ENCODE measurements at places on chromosomes 13 and 19.

DNA sequence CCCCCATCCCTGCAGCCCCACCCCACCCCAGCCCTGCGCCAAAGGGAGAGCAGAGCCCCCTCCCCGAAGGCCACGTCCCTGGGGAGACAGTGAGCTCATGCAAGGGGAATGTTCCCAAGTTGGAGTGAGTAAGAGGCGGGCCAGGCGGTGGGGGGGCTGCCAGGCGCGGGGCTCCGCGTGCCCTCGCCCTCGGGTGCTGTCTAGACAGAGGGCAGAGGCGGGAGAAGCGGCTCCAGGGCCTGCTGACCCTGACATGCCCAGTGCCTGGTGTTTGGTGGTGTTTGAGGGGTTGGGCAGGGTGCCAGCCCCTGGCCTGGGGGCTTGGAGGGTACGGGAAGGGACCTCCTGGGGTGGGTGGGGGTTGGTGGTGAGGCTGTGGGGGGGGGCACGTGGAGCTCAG is 1.0 kb downstream of the FSTL3 start:
- no peak for DNase-seq

DNA sequence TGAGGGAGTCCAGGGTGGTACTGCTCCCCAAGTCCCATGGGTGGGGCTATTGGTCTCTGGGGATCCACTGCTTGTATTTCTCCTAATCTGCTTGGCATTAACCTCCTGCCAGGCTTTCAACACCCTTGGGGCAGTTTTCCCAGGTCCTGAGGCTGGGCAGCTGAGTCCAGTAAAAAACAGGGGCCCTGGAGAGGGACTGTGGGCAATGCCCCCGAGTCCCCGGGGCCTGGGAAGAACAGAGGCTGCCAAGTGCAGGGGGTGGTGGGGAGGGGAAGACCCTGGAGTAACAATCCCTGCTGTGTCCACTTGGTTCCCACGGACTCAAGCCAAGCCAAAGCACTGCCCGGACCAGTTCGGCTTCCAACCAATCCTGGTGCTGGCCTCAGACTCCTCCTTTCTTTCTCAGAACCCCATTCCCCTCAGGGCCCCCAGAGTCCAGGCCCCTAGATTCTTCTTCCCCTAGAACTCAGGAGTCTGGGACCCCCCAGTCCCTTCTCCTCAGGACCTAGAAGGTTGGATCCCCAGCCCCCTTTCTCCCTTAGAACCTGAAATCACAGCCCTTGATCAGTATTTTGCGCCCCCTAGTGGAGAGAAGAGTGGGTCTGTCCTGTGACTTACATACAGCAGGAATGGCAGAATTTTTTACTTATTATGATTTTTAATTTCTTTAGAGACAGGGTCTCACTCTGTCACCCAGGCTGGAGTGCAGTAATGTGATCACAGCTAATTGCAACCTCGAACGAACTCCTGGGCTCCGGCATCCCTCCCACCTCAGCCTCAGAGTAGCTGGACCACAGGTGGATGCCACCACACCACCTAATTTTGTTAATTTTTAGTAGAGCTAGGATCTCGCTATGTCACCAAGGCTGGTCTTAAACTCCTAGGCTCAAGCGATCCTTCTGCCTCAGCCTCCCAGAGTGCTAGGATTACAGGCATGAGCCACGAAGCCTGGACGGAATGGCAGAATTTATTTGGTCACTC is 3.7 kb upstream of the CLPTM1 start:
- peak; percentile 22 for DNase-seq

DNA sequence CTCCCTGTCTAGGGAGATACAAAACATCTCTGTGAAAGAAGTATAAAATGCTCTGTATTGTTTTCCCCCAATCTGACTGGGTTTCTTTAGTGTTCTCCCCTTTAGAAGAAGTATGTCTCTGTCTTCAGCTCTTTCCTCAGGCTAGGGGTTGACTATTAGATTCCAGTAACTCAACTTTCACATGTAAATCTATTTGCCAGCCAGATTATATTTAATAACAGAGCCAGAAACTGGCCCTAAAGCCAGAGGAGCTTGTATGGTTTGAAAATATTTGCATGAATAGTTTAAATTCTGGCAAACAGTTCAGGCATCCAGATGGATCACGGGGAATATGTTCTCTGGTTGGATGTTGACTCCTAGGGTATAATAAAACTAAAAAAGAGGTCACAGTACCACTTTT is 22.3 kb upstream of the CYSLTR2 start:
- no peak for DNase-seq

DNA sequence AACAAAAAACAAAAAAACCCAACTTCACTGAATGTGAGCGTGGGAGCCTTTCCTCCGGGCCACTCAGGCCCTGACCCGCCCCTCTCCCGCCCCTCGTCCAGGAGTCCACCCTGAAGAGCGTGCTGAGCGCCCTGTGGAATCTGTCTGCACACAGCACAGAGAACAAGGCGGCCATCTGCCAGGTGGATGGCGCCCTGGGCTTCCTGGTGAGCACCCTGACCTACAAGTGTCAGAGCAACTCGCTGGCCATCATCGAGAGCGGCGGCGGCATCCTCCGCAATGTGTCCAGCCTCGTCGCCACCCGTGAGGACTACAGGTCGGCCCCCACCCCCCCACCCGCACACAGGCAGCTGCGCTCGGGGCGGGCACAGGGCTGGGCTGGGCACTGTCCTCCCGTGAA is 11.9 kb downstream of the APC2 start:
- no peak for DNase-seq

DNA sequence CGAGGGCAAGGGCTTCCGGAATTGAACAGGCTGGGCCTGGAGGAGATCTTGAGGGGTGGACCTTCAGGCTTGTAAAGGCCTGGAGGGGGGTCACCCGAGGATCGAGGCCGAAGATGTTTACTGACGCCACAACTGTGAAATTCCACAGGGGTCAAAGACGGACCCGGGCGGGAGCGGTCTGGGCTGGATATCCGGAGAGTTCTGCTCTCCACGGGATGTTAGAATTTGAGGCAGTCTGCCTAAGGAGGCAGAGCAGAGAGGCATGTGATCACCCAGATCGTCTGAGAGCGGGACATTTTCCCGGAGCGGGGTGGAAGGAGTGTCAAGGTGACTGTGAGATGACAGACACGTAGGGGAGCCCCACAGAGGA is 13.2 kb downstream of the KLHL26 start:
- no peak for DNase-seq

- no peak for DNase-seq
Measured at GRCh38 chr13:65733110-65733509, 1497.0 kb downstream of the PCDH9 start.

All from stimulated activated CD4-positive, alpha-beta T cell treated with anti-CD3 and anti-CD28 coated beads, TNF-alpha, amount 100 ng/mL, for 24 hours (primary cell).